ENCODE measurements at places on chromosomes 5 and 9. TPM values are rescaled to one million over a fixed set of nuclear protein-coding genes. Genes with fewer than 3 reads are reported as not detected.

The SAXO1 gene
- total RNA-seq: not detected

The SUSD1 gene
- total RNA-seq: 3.8 TPM

The PAM gene
- 54.0 TPM for total RNA-seq

The ZNF454 gene
- total RNA-seq: not detected

The GABBR2 gene
- total RNA-seq: not detected

The KYAT1 gene
- total RNA-seq: 7.4 TPM

The SLC23A1 gene
- not detected for total RNA-seq

The ZNF366 gene
- not detected for total RNA-seq

The GFI1B gene
- total RNA-seq: not detected

The AGXT2 gene
- total RNA-seq: not detected

The LEAP2 gene
- total RNA-seq: 1.8 TPM

The UGT3A1 gene
- not detected for total RNA-seq

The PTPRD gene
- 0.16 TPM for total RNA-seq

The LURAP1L gene
- total RNA-seq: not detected

GRCh38 chr9:2340046-2340760 lies 281.4 kb upstream of the VLDLR start:
- H3K27me3 ChIP-seq: peaks cover 4% of the 10 kb centered on the region
- no peak for DNase-seq
- no peaks in the 10 kb centered on the region for H3K36me3 ChIP-seq
- no peaks in the 10 kb centered on the region for H3K4me1 ChIP-seq

GRCh38 chr9:83372957-83373356 lies 165.2 kb downstream of the FRMD3 start:
- no peak overlapping the region for H3K4me3 ChIP-seq
- H3K4me1 ChIP-seq: no peaks in the 10 kb centered on the region
- no peaks in the 10 kb centered on the region for H3K36me3 ChIP-seq
- no peak overlapping the region for H3K27ac ChIP-seq
- no peaks in the 10 kb centered on the region for H3K27me3 ChIP-seq

DNA sequence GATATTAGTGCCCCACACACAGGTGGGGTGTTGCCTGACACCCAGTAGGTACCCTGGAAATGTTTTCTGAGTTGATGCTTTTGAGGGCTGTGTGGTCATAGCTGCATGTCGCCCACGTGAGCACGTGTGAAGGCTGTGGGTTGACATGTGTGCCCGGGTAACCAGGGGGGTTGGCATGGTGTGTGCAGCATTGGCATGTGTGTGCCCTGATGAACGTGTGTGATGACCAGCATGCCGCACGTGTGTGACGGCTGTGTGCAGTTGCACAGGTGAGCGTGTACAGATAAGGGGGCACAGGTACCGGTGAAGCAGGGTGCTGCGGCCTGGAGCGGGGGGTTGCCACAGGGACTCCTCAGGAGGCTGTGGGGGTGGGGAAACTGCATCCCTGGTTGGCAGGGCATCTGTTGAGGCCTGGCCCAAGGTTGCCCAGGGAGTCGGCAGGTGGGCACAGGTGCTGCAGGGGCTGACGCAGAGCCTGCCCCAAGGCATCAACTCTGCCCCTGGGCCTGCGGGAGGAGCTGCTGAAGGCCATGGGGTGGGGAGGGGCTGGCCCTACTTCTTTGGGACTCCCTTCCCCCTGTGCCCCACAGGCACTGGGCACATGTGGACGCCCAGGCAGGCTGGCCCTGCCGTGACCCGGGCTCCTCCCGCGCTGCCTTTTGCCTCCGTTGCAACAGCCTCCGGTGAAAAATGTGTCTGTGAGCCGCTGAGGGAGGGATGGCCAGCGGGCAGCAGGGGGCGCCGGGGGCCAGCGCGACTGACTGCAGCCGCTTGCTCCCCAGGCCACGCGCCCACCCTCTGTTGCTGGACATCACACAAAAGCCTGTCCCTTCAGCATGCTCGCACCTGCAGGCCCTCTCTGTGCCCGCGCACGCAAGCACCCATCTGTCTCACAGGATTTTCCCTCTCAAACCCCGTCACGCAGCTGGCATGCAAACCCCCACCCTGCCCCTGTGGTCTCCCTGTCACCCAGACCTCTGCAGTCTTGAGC lies 2.2 kb downstream of the UNC5A start:
- no peak overlapping the region for H3K27ac ChIP-seq
- peaks cover 75% of the 10 kb centered on the region for H3K27me3 ChIP-seq
- peak; percentile 30 for DNase-seq
- no peaks in the 10 kb centered on the region for H3K36me3 ChIP-seq
- peaks cover 9% of the 10 kb centered on the region for H3K4me1 ChIP-seq

DNA sequence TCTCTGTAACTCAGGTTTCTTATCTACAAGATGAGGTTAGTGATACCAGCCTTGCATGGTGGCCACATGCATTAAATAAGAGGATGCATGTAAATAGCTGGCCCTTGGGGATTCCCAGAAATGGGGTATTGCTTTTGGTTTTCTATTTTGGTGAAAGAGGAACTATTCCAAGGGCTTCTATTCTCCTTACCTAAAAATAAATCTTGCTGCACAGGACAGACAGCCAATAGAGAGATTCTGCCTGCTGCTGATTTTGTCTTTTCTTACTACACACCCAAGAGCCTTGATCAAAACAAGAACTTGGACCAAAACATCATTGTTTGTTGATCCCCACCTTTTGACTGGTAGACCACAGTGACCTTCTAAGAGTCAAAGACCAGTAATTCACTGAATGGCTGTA lies 161.8 kb downstream of the PJA2 start:
- no peak for DNase-seq
- no peak overlapping the region for H3K27ac ChIP-seq
- H3K36me3 ChIP-seq: peaks cover 17% of the 10 kb centered on the region
- H3K4me3 ChIP-seq: no peak overlapping the region

DNA sequence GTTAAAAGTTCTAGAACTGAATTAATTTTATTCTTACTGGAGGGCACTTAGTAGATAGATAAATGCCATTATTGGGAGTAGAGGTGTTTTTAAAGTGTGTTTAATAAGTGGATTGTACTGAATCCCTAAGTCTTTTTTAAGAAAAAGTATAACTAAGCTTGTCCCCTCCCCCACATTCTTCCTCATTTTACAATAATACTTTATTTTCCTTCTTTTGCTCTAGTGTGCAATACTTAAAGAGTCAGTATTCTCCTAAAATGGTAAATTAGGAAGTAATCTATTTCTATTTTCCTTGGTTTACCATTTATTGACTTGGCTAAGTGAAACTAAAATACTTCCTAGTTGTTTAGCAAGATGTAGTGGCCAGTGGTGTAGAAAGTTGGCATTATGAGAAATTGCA lies 11.6 kb downstream of the UBLCP1 start:
- no peak overlapping the region for H3K4me3 ChIP-seq
- no peak overlapping the region for H3K27ac ChIP-seq
- no peak for DNase-seq
- no peaks in the 10 kb centered on the region for H3K27me3 ChIP-seq

- no peak overlapping the region for H3K27ac ChIP-seq
- no peak for DNase-seq
- H3K4me3 ChIP-seq: no peak overlapping the region
- H3K4me1 ChIP-seq: peaks cover 45% of the 10 kb centered on the region
- H3K27me3 ChIP-seq: no peaks in the 10 kb centered on the region
- H3K36me3 ChIP-seq: peaks cover 37% of the 10 kb centered on the region
Measured at GRCh38 chr5:148403344-148403743, 19.6 kb downstream of the FBXO38 start.

- H3K27me3 ChIP-seq: peaks cover 3% of the 10 kb centered on the region
- no peak for DNase-seq
- H3K36me3 ChIP-seq: no peaks in the 10 kb centered on the region
- H3K4me3 ChIP-seq: no peak overlapping the region
- no peak overlapping the region for H3K27ac ChIP-seq
Measured at GRCh38 chr9:114287001-114287762, 35.7 kb upstream of the ORM1 start.

GRCh38 chr5:17289681-17290539 lies 72.5 kb downstream of the BASP1 start:
- H3K4me1 ChIP-seq: no peaks in the 10 kb centered on the region
- no peak overlapping the region for H3K4me3 ChIP-seq
- no peaks in the 10 kb centered on the region for H3K27me3 ChIP-seq
- H3K36me3 ChIP-seq: no peaks in the 10 kb centered on the region
- no peak overlapping the region for H3K27ac ChIP-seq

GRCh38 chr9:111920531-111920930 lies 23.9 kb downstream of the UGCG start:
- H3K27me3 ChIP-seq: no peaks in the 10 kb centered on the region
- no peak for DNase-seq
- H3K36me3 ChIP-seq: peaks cover 35% of the 10 kb centered on the region
- H3K4me3 ChIP-seq: no peak overlapping the region
- H3K4me1 ChIP-seq: peaks cover 33% of the 10 kb centered on the region
- no peak overlapping the region for H3K27ac ChIP-seq

- no peak overlapping the region for H3K27ac ChIP-seq
- no peaks in the 10 kb centered on the region for H3K27me3 ChIP-seq
- no peak overlapping the region for H3K4me3 ChIP-seq
- no peaks in the 10 kb centered on the region for H3K4me1 ChIP-seq
Measured at GRCh38 chr5:151492729-151493128, 45.3 kb downstream of the SLC36A1 start.

- no peak overlapping the region for H3K27ac ChIP-seq
- no peaks in the 10 kb centered on the region for H3K36me3 ChIP-seq
- no peak for DNase-seq
- H3K4me1 ChIP-seq: peaks cover 4% of the 10 kb centered on the region
- H3K27me3 ChIP-seq: no peaks in the 10 kb centered on the region
Measured at GRCh38 chr9:133949486-133950061, 42.5 kb downstream of the VAV2 start.

DNA sequence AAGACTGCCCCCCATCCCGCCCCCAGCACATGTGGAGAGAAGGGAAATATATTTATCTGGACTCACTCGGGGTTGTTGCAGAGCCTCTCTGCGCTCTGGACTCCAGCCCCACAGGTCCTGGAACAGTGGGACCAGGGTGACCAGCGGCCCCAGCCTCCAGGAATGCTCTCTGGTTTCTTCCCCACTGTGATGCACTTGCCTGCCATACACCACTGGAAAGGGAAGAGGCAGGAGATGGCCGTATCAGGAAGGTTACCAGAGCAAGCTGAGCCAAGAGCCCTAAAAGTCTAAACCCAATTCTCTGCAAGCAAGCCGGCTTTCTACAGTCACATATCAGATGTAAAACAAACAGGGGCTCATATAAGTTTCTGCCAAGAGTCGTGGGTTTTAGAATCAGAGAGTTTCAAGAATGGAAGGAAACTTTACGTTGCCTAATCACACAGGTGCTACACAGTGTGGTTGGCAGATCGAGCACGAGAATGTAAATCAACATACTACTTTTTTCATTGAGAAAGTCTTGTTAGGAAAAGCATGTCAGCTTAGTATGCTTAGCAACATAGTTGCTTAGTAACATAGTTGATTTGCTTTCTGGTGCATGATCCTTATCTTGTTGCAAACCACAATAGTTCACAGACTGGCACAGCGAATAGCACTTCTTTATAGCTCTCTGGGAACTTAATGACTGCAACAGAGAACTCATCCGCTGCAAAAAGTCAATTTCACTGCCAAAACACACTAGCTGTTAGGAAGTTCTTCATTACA lies 201.2 kb downstream of the TARS1 start:
- DNase-seq: no peak
- no peak overlapping the region for H3K27ac ChIP-seq
- no peaks in the 10 kb centered on the region for H3K36me3 ChIP-seq

GRCh38 chr5:145968970-145969713 lies 32.8 kb downstream of the SH3RF2 start:
- peaks cover 6% of the 10 kb centered on the region for H3K27me3 ChIP-seq
- H3K4me3 ChIP-seq: no peak overlapping the region
- H3K4me1 ChIP-seq: no peaks in the 10 kb centered on the region
- no peaks in the 10 kb centered on the region for H3K36me3 ChIP-seq

GRCh38 chr9:122058051-122058450 lies 35.1 kb downstream of the TTLL11 start:
- H3K36me3 ChIP-seq: peaks cover 3% of the 10 kb centered on the region
- no peaks in the 10 kb centered on the region for H3K27me3 ChIP-seq
- H3K27ac ChIP-seq: no peak overlapping the region
- H3K4me1 ChIP-seq: peaks cover 9% of the 10 kb centered on the region
- H3K4me3 ChIP-seq: no peak overlapping the region
- DNase-seq: no peak

DNA sequence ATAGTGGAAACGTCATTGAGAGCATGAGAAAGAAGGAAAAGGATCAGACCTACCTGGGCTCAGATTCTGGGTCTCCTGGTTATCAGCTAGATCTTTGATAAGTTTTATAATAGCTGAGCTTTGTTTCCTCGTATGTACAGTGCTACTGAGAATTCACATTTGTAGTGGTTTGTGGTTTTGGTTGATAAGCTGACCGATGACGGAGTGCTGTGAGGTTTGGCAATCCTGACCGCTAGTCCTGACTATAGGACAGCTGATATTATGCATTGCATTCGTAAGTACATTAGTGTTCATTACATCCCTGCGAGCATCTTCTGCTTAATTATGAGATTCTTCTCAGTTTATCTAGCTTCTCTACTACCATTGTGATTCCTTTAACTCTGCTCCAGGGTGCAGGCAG lies 190.7 kb upstream of the SLC27A6 start:
- peaks cover 4% of the 10 kb centered on the region for H3K27me3 ChIP-seq
- H3K36me3 ChIP-seq: no peaks in the 10 kb centered on the region
- H3K4me3 ChIP-seq: no peak overlapping the region
- peaks cover 10% of the 10 kb centered on the region for H3K4me1 ChIP-seq
- no peak for DNase-seq

- no peak overlapping the region for H3K27ac ChIP-seq
- no peak overlapping the region for H3K4me3 ChIP-seq
- peaks cover 2% of the 10 kb centered on the region for H3K4me1 ChIP-seq
- no peak for DNase-seq
Measured at GRCh38 chr9:110168486-110168885, 39.5 kb downstream of the C9orf152 start.

DNA sequence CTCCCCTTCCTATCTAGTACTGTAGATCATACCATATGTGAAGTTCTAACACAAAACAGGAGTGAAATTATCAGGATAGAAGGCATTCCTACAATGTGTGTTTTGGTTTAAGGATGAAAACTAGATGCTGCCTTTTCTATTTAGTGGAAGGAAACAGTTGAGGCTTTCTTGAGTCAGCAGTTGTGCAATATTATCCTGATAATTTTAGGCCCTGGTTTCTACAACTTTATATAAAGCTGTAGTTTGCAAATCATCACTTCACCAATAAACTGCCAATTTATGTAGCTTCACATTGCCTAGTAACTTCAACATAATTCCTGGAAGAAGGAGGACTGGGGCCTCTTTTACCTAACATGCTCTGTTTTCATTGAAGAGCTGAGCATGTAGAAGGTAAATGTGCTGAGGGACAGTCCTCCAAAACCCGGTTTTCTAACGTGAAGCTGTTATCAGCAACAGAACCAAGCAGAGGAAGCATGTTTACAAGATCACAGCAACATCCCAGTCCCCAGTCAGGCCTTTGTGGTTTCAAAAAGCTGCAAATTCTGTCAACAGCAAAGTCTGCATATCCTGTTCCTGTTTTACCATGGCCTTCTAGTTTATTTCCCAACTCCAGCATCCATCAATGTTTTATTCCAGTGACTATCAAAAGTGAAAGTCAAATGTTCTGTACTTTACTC lies 513.4 kb upstream of the MEF2C start:
- no peak overlapping the region for H3K27ac ChIP-seq
- H3K27me3 ChIP-seq: no peaks in the 10 kb centered on the region
- DNase-seq: no peak
- H3K4me3 ChIP-seq: no peak overlapping the region

GRCh38 chr5:132408965-132409364 lies 39.5 kb downstream of the SLC22A5 start:
- H3K27me3 ChIP-seq: no peaks in the 10 kb centered on the region
- H3K27ac ChIP-seq: peak overlapping the region; percentile 96
- no peak for DNase-seq
